ENCODE measurements at places on chromosomes 5 and 9.

DNA sequence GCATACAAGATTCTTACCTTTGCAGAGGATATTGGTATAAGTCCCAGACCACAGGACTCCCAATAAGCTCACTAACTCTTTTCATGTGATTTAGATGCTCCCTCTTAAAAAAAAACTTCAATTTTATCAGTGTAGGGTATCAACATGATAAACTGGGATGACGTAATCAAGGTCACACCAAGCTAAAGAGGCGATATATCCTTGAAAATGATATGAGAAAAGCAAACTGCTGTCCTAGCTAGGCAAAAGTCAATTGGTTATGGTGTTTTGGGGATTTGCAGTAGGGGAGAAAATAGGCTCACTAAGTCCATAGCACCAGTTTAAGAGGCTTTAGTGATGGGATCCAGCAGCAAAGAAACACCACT lies 354.4 kb downstream of the DIRAS2 start:
- DNase-seq = no peak

GRCh38 chr5:31359839-31360238 lies 166.4 kb downstream of the CDH6 start:
- DNase-seq = no peak

DNA sequence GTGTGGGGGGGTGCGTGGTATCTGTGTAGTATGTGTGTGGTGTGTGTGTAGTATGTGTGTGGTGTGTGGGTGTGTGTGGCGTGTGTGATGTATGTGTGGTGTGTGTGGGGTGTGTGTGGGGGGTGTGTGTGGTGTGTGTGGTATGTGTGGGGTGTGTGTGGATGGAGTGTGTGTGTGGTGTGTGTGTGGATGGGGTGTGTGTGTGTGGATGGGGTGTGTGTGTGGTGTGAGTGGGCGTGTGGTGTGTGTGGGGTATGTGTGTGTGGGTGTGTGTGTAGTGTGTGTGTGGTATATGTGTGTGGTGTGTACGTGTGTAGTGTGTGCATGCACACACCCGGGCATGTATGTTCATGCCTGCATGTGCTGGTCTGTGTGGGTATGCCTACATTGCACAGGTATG lies 420.9 kb upstream of the DAP start:
- DNase-seq = no peak

GRCh38 chr5:64518793-64519192 lies 13.0 kb downstream of the RGS7BP start:
- DNase-seq = no peak

DNA sequence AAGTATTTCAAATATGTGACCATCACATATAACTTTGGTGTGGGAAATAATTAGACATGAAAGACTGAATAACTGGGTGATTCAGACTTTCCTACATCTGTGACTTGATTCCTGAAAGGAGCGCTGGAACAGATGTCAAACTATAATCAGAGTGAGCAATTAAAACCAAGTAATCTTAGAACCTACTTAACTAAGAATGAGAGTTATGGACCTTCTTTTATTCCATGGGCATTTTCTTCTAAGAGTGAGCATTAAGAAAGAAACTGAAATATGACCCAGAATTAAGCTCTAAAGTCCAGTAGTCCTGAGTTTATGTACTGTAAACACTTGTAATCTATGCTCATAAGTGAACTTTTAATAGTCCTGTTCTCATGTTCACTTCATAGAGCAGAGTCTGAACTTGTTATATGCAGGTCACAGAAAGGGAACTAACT lies 68.4 kb downstream of the PAM start:
- no peak for DNase-seq

DNA sequence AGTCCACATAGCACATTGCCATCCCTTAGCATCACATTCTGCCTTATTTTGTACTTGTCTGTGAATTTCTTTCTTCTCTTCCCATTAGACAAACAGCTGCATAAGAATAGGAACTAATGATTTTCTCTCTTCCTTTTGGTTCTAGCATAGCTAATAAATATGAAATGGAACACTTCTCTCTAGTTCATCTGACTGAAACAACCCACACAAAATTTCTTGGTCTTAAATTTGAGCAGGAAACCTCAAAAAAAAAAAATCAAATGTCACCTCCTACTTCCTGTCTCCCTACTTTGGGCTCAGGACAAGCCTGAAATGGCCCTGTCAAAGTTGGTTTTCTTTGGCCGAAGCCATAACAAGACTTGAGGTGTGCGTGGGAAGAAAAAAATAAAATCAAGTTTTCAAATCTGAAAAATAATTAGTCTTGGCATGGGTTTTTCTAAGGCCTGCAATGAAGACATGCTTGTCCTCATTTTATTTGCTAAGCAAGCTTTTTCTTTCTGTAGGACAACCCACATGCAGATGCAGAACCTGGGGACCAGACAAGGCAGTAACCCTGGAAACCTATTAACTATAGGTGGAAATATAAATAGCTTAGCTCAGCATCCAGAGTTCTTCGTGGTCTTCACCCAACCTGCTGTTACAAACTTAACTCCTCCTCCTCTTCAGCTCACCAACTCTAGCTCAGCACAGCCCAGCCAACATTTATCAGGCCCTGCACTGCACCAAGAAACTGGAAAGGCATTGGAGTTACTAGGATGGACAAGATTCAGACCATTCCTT lies 523.5 kb upstream of the KLF4 start:
- DNase-seq = no peak

DNA sequence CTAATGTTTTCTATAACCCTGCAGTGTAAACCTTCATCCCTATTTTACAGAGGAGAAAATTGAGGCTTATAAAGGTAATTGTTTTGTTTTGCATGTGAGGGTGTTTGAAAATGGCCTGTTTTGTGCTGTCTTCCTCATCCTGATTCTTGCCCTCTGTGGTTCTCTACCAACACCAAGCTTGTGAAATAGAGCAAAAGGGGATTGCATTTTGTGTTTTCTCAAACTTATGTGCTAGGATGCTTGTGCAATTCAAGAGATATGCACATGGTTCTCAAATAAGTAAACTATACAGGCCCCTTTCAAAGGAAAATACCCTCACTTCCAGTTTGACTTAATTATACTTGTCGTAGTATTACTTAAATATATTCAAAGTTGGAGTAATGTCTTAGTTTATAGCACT lies 17.2 kb downstream of the PAM start:
- no peak for DNase-seq

DNA sequence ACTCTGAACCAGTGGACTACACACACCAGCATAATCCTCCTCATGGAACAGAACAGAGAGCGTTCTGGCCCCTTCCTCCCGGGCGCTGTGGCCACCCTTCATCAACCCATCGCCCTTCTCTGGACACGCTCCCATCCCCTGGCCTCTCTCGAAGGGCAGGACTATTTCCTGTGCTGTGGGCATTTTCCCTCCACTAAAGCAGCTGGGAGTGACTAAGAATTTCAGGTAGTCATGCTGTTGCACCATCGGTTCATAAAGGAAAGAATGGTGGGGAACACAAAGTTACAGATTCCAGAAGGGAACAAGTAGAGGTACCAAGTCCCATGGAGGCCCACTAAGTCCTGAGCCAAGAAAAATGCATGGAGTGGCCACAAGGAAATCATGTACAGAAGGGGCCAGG lies 68.6 kb downstream of the EPB41L4B start:
- no peak for DNase-seq

DNA sequence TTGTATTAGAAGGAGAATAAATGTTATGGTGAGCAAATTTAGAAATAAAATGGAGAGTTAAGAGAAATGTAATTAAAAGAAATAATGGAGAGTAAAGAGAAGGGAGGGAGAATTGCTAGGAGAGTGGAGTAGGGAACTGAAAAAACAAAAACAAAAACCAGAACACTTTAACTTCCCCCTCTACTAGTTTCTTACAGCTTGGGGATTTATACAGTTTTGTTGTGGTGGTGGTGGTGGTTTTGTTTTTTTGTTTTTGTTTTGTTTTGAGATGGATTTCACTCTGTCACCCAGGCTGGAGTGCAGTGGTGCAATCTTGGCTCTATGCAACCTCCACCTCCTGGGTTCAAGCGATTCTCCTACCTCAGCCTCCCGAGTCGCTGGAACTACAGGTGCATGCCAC lies 322.4 kb downstream of the TMEM167A start:
- no peak for DNase-seq

DNA sequence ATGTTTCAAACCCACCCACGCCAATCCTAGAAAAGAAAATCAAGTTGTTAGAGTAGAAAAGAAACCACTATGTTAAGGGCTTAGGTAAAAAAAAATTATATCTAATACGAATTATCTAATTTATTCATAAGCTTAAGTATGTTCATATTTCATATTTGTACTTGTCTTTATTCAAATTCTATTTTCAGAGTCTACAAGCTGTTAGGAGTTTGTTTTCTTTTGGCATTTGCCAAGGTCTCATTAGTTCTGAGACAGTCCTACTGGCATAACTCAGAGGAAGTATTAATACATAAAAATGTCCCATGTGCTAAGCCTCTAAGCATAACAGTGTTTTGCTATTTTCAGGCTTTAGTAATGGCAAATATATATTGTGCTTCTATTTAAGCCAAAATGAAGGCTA lies 57.6 kb downstream of the STARD4 start:
- DNase-seq = no peak

- DNase-seq = no peak
Measured at GRCh38 chr5:126443374-126443851, 20.2 kb downstream of the GRAMD2B start.

- DNase-seq = no peak
Measured at GRCh38 chr5:38110130-38110529, 148.2 kb upstream of the EGFLAM start.

DNA sequence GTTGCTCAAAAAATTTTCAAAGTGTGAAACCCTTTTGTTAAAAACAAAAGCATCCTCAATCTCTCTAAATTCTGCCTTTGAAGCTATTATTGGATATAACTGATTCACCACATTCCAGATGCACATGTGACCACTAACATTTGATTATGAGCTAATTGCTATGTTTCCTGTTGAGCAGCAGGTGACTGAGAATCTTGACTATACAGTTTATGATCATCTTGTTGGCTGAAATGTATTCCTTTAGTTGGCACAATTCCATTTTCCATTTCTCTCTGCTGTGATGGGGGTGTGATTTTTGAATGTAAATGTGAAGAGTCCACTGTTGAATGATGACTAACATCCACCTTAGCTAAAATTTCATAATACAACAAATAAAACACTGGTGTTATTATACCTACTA lies 10.7 kb downstream of the LYSMD3 start:
- no peak for DNase-seq

- DNase-seq = no peak
Measured at GRCh38 chr5:23089286-23089685, 236.1 kb upstream of the CDH12 start.

DNA sequence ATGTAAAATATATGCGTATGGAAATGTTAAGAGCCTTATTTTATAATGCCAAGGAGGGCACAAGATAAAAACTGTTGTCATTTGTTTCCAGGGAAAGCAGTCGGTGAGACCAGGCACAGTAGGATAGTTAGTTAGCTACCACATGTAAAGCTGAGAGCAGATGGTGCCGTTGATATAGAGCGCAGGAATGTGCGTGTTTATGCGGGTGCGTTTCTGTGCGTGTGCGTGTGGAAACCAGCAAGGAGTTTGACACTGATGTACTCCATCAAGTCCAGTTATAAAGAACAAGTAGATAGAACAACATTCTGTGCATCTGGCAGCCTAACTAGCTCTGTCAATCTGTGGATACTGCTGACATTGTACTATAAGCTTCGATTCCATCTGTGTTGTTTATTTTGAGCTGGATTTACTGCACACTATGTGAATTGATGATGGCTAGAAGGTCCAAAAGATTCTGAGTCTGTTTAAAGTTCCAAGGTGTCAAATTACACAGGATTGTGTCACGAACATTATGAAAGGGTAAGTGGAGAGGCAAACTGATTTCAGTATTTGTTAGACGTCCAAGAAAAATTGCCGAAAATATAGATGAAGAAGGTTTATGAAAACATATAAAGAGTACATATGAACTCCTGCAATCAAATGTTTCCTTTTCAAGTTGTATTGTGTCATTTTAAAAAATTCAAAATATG lies 494.9 kb upstream of the MEF2C start:
- DNase-seq = no peak

DNA sequence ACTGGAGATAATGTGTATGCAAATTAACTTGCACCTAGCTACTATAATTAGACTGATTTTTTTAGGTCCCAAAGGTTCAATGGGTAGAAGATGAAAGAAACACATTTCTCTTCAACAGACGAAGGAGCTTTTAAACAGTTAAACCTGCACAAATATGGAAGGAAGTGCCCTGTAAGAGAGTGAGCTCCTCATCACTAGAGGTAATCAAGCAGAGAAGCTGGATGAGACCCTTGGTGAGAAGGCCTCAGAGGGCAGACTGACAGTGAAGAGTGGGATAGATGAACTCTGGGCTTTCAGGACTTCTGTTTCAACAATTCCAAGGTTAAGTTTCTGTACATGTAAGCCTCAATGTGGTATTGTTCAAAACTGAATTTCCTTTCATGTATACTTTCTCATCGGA lies 23.2 kb downstream of the PTPN3 start:
- no peak for DNase-seq

DNA sequence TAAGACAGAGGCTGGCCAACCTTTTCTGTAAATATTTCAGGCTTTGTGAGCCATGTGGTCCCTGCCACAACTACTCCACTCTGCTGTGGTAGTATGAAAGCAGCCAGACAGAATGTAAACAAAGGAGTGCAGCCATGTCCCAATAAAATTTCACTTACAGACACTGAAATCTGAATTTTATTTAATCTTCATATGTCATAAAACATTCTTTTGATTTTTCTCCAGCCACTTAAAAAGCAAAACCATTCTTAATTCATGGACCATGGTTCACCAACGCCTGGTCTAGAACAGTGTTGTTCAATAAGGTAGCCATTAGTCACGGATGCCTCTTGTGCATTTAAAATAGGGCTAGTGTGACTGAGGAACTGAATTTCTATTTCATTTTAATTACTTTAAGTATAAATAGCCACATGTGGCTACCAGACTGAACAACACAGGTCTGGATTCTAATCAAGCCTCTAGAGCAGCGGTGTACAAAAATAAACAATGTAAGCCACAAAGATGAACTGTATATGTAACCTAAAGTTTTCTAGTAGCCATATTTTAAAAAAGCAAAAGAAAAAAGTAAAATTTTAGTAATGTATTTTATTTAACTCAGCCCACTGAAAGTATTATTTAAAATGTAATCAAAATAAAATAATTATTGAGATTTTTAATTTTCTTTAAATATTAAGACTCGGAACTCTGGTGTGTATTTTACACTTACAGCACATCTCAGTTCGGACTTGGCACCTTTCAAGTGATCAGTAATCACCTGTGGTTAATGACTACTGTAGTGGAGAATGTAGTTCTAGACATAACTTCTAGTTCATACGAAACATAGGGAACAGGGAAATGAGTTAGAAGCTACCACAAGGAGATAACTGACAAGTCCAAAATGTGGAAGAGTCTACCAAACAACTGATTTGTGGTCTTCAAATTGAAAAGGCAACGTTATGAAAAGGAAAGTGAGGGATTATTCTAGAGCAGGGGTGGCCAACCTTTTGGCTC lies 14.3 kb downstream of the GEMIN5 start:
- DNase-seq = no peak
